ENCODE measurements at places on chromosomes 11 and 22.

GRCh38 chr11:68993546-68993945 lies 12.8 kb upstream of the MRGPRD start:
- H3K27me3 ChIP-seq, result peaks cover 2% of the 10 kb centered on the region
- H3K4me3 ChIP-seq, result no peak overlapping the region
- DNase-seq, result no peak
- no peak overlapping the region for H3K27ac ChIP-seq
- H3K36me3 ChIP-seq, result no peaks in the 10 kb centered on the region

DNA sequence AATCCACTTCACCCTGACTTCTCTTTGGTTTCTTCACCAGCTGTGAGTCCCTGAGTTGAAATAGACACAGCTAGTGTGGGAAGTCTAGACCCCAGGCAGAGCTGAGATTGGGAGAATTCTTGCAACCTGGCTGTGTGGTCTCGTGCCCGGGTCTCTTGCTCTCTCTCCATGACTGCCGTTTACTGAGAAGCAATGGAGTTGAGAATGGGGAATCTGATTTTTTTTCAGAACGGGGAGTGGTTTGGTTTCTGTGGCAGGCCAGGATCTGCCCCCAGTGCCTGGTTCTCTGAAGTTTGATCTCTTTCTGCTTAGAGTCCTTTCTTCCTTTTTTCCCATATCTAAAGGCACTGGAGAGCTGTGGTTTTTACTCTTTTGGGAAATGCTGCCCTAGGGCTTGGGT lies 1.5 kb downstream of the SIDT2 start:
- DNase-seq, result no peak
- H3K4me1 ChIP-seq, result peaks cover 24% of the 10 kb centered on the region
- H3K4me3 ChIP-seq, result peak overlapping the region; percentile 72

- H3K27ac ChIP-seq, result no peak overlapping the region
- no peak overlapping the region for H3K4me3 ChIP-seq
- H3K4me1 ChIP-seq, result peaks cover 16% of the 10 kb centered on the region
- H3K27me3 ChIP-seq, result peaks cover 2% of the 10 kb centered on the region
Observed at GRCh38 chr11:113977071-113977490, 2.2 kb downstream of the HTR3A start.

- H3K4me1 ChIP-seq, result peaks cover 25% of the 10 kb centered on the region
- no peaks in the 10 kb centered on the region for H3K36me3 ChIP-seq
- no peak overlapping the region for H3K27ac ChIP-seq
- H3K4me3 ChIP-seq, result no peak overlapping the region
Observed at GRCh38 chr11:69440876-69441275, 40.6 kb upstream of the LINC01488 start.

DNA sequence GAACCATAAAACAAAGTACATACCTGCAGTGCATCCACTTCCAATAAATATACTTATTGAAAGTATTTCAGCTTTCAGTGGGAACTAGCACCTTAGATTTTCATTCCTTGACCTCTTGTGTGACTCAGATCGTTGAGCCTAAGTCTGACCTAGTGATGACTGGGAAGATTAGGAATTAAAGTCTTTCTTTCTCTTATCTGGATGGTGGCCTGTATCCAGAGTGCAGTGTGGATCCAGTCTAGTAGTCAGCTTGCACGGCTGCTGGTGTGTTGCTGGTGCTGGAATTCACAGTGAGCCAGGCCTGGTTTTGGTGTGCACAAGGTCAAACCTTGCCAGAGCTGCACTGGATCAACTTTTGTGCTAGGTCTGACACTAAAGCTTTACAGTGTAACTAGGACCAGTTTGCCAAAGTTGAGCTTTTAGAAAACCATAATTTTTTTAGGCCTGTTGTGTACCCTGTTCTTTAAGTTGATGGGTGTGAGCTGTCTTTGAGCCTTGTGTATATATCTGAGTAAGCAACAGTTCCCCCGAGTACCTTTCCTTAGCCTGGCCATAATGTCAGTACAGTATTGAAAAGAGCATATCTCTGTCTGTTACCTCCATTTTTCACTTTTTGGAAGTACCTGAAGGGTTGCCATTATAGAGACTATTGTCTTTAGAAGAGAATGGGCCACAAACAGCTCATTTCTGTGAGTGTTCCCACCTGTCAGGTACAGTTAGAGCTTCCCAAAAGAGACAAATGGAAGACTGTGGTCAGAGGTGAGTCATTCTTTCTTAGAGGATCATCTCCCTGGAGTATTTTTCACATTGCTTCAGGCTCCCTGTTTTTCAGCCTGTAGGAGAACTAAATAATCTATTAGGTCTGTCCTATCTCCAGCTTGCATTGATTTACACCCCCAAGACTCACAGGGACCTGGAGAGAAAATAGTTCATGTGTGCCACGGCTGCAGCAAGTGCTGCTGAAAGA lies 89.8 kb downstream of the ALX4 start:
- no peaks in the 10 kb centered on the region for H3K4me1 ChIP-seq
- H3K27ac ChIP-seq, result no peak overlapping the region
- H3K27me3 ChIP-seq, result no peaks in the 10 kb centered on the region
- H3K36me3 ChIP-seq, result no peaks in the 10 kb centered on the region
- no peak overlapping the region for H3K4me3 ChIP-seq

- DNase-seq, result no peak
- H3K4me3 ChIP-seq, result no peak overlapping the region
- H3K4me1 ChIP-seq, result no peaks in the 10 kb centered on the region
- H3K27me3 ChIP-seq, result no peaks in the 10 kb centered on the region
Observed at GRCh38 chr11:64967375-64967774, 4.5 kb downstream of the MAJIN start.

- peak overlapping the region; percentile 93 for H3K4me3 ChIP-seq
- H3K4me1 ChIP-seq, result peaks cover 20% of the 10 kb centered on the region
- peaks cover 8% of the 10 kb centered on the region for H3K36me3 ChIP-seq
- H3K27me3 ChIP-seq, result peaks cover 11% of the 10 kb centered on the region
- peak overlapping the region; percentile 99 for H3K27ac ChIP-seq
- DNase-seq, result no peak
Observed at GRCh38 chr11:130003717-130004001, 1.0 kb upstream of the PRDM10 start.

DNA sequence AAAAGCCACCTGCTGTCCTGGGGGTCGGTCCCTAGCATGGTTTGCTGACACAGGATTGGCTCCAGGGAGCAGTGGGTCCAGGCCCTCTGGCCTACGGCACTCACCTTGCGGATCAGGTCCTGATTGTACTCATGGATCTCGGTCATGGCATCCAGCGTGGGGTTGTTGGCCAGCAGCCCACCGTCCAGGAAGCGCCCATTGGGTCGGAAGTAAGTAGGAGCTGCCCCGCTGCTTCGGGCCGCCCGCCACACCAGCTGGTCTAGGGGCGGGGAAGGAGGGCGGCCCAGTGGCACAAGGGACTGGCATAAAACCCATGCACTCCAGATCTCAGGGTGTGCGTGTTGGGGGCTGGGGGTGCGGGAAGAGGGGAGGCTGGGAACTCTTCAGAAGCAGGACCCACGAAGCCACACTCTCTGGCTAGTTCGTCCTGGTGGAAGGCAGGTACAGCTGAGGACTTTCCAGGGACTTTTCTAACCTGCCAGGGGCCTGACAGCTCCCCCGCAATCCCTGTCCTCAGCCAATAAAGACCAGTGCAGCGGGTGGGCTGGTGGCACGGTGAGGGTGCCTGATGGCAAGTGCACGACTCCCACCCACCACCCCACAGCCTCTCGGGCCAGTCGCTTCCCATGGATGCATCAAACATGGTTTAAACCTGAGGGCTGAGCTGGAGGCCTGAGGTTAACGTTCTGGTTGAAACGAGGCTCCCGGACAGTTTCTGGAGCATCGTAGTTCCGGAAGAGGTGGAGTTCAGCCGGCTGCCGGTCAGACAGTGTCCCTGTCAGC lies 5.1 kb upstream of the BAIAP2L2 start:
- DNase-seq, result no peak
- H3K36me3 ChIP-seq, result no peaks in the 10 kb centered on the region
- no peak overlapping the region for H3K27ac ChIP-seq

DNA sequence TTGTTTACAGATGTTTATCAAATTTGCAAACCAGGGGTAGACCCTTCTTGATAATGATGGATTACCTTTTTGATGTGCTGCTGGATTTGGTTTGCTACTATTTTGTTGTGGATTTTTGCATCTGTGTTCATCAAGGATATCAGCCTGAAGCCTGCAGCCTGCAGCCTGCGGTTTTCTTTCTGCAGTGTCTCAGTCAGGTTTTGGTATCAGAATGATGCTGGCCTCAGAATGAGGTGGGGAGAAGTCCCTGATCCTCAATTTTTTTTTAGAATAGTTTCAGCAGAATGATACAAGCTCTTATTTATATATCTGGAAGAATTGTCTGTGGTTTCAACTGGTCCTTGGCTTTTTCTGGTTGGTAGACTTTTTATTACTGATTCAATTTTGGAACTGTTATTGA lies 19.7 kb upstream of the RAB38 start:
- peaks cover 19% of the 10 kb centered on the region for H3K4me1 ChIP-seq
- no peaks in the 10 kb centered on the region for H3K27me3 ChIP-seq
- no peak overlapping the region for H3K4me3 ChIP-seq
- no peak overlapping the region for H3K27ac ChIP-seq
- no peaks in the 10 kb centered on the region for H3K36me3 ChIP-seq

DNA sequence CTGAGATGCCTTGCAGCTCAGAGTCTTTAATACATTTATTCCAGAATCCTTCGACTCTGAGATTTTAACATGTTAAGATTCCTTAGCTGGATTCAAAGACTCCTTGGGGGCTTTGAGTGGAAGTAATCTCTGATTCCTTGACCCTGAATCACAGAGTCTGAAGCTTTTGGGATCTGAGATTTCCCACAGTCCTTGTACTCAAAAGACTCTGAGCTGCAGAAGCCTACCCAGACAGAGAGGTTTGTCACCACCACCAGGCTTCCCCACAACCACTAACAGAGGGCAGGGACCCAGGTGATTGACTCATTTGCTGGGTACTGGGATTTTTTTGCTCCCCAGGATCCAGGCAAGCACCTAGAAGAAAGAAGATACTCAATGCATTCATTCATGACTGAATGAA lies 1.4 kb upstream of the SERPINH1 start:
- peak overlapping the region; percentile 79 for H3K4me3 ChIP-seq
- H3K27me3 ChIP-seq, result peaks cover 25% of the 10 kb centered on the region
- H3K36me3 ChIP-seq, result peaks cover 1% of the 10 kb centered on the region
- peaks cover 62% of the 10 kb centered on the region for H3K4me1 ChIP-seq
- no peak overlapping the region for H3K27ac ChIP-seq

GRCh38 chr11:132349811-132350733 lies 979.7 kb downstream of the NTM start:
- H3K36me3 ChIP-seq, result no peaks in the 10 kb centered on the region
- no peak overlapping the region for H3K4me3 ChIP-seq
- H3K4me1 ChIP-seq, result peaks cover 28% of the 10 kb centered on the region
- DNase-seq, result no peak
- H3K27me3 ChIP-seq, result no peaks in the 10 kb centered on the region

GRCh38 chr11:74023276-74023675 lies 14.4 kb upstream of the UCP3 start:
- H3K27me3 ChIP-seq, result no peaks in the 10 kb centered on the region
- peaks cover 11% of the 10 kb centered on the region for H3K4me1 ChIP-seq
- no peak overlapping the region for H3K4me3 ChIP-seq
- DNase-seq, result no peak
- no peak overlapping the region for H3K27ac ChIP-seq

DNA sequence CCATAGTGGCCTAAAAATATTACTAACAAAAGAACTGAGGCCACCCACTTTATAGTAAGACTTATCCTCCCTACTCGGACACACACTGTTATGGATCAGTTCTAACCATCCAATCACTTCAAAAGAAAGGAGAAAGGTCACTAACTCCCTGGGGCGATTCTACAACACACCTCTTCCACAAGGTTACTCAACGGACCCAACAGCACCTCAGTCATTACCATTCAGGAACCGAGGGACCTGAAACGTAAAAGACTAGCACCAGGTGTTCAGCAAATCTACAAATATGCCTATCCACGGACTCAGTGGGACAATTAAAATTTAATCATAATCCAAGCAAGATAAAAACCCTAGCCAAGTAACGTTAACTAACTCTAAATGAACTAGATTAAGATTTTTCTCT lies 1.6 kb downstream of the HNRNPUL2 start:
- H3K27ac ChIP-seq, result peak overlapping the region; percentile 84
- H3K36me3 ChIP-seq, result peaks cover 44% of the 10 kb centered on the region
- peaks cover 21% of the 10 kb centered on the region for H3K27me3 ChIP-seq
- no peak for DNase-seq
- H3K4me1 ChIP-seq, result peaks cover 31% of the 10 kb centered on the region
- peak overlapping the region; percentile 99 for H3K4me3 ChIP-seq

DNA sequence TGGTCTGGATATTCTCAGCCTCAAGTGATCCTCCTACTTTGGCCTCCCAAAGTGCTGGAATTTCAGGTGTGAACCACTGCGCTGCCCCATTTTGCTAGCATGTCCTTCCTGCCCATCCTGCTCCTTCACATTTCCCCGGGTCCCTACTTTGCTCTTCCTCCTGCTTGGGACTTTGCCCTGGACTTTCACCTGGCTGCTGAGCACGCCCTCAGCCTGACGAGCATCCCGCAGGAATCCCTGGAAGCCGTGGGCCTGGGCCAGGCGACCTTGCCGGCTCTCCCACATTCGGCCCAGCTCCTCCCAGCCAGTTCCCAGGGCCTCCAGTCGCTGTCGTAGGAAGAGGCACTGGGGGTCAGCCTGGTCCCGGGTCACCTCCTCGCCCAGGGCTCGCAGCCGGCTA lies 22.6 kb upstream of the RBM4B start:
- peaks cover 3% of the 10 kb centered on the region for H3K27me3 ChIP-seq
- DNase-seq, result no peak
- H3K36me3 ChIP-seq, result peaks cover 24% of the 10 kb centered on the region
- peaks cover 3% of the 10 kb centered on the region for H3K4me1 ChIP-seq
- no peak overlapping the region for H3K4me3 ChIP-seq

- peaks cover 10% of the 10 kb centered on the region for H3K27me3 ChIP-seq
- peak within 1 kb of the TSS; percentile 54 for H3K4me3 ChIP-seq
- no peak within 1 kb of the TSS for H3K27ac ChIP-seq
- no peaks in the 10 kb centered on the region for H3K36me3 ChIP-seq
Observed at GRCh38 chr11:93850594-93851018, at the start of gene VSTM5. Gene VSTM5, minus strand, starts transcription at chr11:93850618. Its CDS starts 116 bp downstream, at chr11:93850502.

DNA sequence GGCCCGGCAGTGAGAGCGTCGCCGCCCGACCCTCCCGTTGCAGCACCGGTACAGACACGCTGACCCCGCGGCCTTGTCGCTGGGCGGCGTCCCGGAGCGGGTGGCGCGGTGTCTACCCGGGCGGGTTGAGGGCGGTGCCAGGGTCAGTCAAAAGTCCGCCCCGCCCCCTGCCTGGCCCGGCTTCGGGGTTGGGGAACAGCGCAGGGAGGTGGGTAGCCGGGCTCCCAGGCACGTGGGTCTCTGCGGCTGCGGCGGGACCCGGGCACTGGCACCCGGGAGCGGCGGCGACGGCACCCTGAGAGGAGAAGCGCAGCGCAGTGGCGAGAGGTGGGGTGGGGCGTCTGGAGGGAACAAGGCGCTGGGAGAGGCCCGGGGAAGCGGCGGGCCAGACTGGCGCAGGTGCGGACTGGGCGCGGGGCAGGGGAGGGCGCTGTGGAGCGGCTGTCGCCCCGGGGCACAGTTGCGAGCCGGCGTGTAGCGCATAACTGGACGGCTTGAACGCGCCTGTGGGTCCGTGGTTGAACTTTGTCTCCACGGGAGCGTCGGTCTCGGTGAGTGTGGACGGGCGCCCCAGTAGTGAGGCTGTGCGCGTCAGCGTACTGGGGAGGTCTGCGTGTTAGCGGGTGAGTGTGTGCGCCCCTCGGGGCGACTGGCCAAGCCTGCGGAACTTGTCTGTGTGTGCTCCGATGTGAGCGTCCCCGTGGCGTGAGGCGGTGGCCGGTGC lies at the start of gene P2RY2:
TSS of gene P2RY2 (plus strand) at position 176 of the 724 bp plus-strand sequence. CDS start 15,879 bp downstream, outside the sequence.
- peak within 1 kb of the TSS; percentile 78 for H3K4me3 ChIP-seq
- no peak within 1 kb of the TSS for H3K27ac ChIP-seq

Measured in endothelial cell (in vitro differentiated cells).